Midbrain (tissue), 1 donor: ENCODE measurements at places on chromosomes 2 and 18.
A peak's percentile ranks its signal among the peaks of the same experiment; 100 is the strongest.

DNA sequence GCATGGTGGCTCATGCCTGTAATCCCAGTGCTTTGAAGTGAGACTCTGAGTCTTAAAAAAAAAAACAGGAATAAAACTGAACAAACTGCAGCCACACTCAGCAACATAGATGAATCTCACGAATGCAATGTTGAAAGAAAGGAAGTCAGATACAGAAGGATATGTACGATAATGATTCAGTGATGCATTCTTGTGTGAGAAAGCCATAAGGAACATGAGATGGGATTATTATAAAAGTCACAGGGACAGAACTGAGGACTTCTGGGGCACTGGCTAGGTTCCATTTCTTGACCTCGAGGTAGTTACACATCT is 56.9 kb upstream of the SMAD2 start:
- DNase-seq, result no peak

GRCh38 chr2:112583497-112584133 is 794 bp upstream of the CHCHD5 start:
- DNase-seq, result no peak

DNA sequence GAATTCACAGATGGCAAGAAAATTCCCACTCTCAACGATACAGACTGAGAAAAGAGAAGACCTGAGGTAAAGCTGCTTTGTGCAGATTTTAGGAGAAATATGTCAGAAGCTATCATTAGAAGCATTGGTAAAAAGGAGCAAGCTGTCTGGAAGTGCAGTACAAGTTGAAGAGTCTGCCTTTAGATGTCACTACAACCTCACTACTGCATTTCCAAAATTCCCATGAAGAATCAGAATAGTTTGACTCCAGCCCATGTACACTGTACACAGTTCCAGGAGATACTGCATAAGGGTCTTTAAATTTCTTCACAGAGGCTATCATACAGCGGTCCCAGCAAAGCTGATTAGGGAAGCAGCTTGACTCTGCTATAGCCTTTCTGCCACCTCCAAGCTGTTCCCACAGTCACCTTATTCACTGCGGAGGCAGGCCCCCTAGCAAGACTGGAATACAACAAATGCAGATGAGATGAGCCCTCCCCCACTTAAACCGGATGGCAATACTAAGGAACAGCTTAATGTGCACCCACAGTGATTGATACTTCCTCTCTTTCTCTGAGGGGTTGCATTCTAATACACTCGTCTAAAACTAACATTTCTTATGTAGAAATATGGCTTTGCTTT is 527.4 kb downstream of the TMEM182 start:
- peak; percentile 5 for DNase-seq

DNA sequence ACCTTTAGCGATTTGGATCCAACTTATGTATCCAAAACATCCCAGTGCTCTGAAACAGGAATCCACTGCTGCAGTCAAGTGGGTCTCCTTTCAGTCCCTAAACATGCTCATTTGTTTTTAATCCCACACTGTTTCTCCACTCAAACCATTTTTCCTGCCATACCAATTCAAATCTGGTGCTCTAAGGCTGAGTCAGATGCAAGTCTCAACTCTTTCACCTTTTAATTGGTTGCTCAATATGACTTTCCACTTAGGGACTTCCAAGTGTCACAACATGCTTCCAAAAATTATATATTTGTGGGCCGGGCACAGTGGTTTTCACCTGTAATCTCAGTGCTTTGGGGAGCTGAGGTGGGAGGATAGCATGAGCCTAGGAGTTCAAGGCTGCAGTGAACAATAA is 113.4 kb upstream of the TANK start:
- no peak for DNase-seq

- peak; percentile 1 for DNase-seq
Observed at GRCh38 chr18:74163019-74163660, 14.8 kb downstream of the TIMM21 start.

DNA sequence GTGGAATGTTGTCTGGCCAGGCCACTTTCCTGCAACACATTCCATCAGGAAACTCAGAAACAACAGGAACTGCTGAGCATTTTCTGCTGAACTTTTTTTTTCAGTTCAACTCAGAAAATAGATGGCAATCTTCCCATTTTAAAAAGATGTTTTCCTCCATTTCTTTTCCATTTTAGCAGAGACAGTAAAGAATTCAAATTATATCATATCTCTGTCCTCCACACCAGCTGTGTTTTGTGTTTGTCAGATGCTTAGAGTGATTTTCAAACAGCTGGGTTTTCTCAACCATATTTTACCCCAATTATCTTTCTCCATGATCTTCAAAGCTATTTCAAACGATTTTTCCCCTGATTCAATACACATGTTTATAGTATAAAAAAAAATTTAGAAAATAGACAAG is 713.4 kb downstream of the LRRTM4 start:
- no peak for DNase-seq

DNA sequence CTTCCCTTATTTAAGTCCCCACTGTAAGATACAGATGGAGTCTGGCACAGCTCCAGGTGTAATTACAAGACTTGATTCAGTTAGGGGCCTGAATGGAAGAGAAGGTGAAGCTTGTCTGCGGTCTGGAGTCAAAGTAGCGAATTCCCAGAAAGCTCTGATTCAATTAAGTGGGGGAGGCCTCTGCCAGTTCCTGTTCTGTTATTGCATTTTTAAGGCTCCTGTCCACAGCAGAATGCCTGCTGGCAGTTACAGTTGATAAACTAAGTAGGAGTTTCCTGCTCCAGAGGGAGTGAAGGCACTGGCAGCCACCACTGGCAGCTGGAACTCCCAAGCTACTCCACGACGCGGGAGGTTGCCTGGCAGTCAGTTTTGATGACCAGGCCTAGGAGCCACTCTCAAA is 181.1 kb downstream of the SOCS6 start:
- peak; percentile 64 for DNase-seq

- no peak for DNase-seq
Observed at GRCh38 chr2:89829828-89830227, 1138.4 kb downstream of the RPIA start.

DNA sequence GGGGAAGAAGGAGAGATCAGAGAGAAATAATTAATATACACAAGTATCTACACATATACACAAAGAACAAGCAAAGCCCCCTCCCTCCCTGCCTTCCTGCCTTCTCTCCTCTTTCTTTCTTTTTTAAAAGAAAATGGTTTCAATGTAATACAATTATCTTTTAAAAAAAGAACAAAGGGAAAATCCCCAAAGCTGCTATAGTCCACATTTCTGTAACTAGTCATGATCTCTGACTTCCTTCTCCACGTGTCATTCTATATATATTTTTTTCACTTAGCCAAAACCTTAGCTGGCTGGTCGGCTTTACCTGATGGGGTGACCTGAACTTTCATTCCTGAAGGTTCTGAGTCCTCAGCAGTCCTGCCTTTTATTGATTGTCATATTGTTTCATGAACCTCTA is 44.3 kb downstream of the MAP3K20 start:
- no peak for DNase-seq
